ENCODE measurements at places on chromosomes 3 and 15.
A peak's percentile ranks its signal among the peaks of the same experiment; 100 is the strongest.

GRCh38 chr15:48370460-48370859 lies 39.2 kb downstream of the DUT start:
- peak; percentile 62 for DNase-seq

DNA sequence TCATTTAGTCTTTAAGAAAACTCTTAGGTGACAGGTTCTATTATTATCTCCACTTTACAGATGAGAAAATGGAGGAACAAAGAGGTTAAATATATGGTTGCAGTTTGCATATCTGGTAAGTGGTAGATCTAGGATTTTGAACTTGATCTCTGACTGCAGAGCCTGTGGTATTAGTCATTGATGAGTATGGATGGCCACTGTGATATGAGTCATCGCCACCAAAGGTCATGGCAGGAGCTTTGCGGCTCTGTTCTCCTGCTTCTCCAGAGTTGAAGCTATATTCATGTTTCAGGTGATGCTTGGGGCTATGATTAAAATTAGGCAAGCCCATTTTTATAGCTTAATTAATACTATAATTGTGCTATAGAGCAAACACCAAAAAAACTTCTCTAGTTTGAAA lies 306.2 kb upstream of the DPPA4 start:
- DNase-seq = no peak

GRCh38 chr3:113747283-113748046 lies 630 bp downstream of the ATP6V1A start:
- DNase-seq = no peak

DNA sequence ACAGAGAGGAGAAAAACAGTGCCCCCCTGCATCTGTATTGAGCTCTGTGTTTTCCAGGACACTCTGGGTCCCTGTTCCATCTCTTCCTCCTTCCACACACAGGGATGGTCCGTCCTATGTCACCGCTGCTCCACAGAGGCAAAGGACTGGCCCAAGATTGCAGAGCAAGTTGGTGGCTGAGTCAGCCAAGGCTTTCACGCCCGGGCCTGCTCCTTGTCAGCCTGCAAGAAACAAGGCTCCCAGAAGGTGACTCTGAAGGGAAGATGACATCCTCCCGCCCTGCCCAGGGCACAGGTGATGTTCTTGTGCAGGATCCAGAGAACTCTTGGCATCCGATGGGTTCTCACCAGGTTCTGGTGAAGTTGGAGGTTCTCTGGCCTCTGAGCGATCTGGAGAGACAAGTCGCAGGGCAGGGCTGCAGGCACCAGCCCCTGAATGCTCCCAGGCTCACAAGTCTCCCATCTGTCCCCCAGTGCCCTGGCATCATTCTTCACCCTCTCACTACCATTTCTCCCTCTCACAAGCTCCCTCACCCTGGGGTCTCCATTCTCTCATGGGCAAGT lies 138.6 kb downstream of the MEGF11 start:
- DNase-seq = no peak

- peak; percentile 11 for DNase-seq
Measured at GRCh38 chr3:195834675-195835583, 23.2 kb upstream of the MUC4 start.

DNA sequence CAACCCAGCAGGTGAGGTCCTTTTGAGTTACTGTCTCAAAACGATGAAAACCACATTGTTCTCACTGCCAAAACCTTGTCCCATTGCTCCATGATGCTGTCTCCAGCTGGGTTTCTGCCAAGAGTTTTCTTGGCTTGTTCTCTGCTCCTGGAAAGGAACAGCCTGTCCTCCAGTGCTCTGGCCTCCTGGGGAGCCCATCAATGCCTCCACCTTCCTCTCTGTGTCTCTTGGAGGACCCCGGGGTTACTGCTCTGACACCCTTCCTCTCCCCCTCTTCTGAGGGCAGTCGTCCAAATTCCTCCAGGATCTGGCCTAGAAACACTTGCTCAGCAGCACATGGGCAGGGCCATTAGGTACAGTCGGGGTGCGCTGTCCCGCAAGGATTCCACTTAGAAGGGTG lies 63.9 kb upstream of the RGMA start:
- DNase-seq = peak; percentile 76

DNA sequence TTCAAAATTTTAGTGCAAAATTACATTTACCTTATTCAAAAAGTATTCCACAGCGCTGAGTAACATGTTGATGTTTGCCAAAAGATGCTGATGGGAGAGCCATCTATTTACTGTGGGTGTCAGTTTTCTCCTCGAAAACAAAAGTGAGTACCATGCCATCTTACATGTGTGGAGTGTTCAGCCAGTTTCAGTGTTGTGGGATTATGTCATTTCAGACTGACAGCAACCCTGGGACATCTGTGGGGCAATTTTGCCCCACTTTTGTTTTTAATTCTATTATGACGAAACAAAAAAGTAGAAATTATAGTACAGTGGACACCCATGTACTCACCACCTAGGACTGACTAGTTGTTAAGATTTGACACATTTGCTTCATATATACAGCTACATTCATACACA lies 19.6 kb downstream of the SLCO3A1 start:
- no peak for DNase-seq

GRCh38 chr3:73828348-73828747 lies 203.6 kb upstream of the PDZRN3 start:
- DNase-seq = no peak

GRCh38 chr15:73424506-73424905 lies 18.5 kb upstream of the REC114 start:
- no peak for DNase-seq

- DNase-seq = no peak
Measured at GRCh38 chr3:151774910-151775309, 39.0 kb upstream of the AADAC start.

- no peak for DNase-seq
Measured at GRCh38 chr3:115808244-115808643, 184.9 kb downstream of the GAP43 start.

- DNase-seq = no peak
Measured at GRCh38 chr15:70079888-70080287, 17.8 kb downstream of the TLE3 start.

GRCh38 chr3:121651684-121652083 lies 9.0 kb downstream of the HCLS1 start:
- no peak for DNase-seq

- no peak for DNase-seq
Measured at GRCh38 chr3:108590460-108590859, 938 bp downstream of the DZIP3 start.

- DNase-seq = peak; percentile 56
Measured at GRCh38 chr3:121660356-121661171, at the start of gene HCLS1. HCLS1 (minus strand) TSS chr3:121660903; CDS start chr3:121658347, 2,556 bp downstream.

GRCh38 chr3:149384911-149385321 lies 7.5 kb upstream of the TM4SF1 start:
- no peak for DNase-seq

- DNase-seq = no peak
Measured at GRCh38 chr3:56781762-56782161, 20.0 kb downstream of the ARHGEF3 start.

- DNase-seq = peak; percentile 62
Measured at GRCh38 chr3:122974764-122975162, 52.8 kb downstream of the SEMA5B start.

GRCh38 chr3:62151591-62151990 lies 221.8 kb downstream of the FEZF2 start:
- DNase-seq = no peak

GRCh38 chr3:122183521-122183892 lies at the start of gene CASR:
CASR (plus strand) TSS chr3:122183668; CDS start chr3:122254190, 70,522 bp downstream.
- no peak for DNase-seq

- DNase-seq = no peak
Measured at GRCh38 chr15:74723754-74724334, 1.5 kb downstream of the CYP1A1 start.

DNA sequence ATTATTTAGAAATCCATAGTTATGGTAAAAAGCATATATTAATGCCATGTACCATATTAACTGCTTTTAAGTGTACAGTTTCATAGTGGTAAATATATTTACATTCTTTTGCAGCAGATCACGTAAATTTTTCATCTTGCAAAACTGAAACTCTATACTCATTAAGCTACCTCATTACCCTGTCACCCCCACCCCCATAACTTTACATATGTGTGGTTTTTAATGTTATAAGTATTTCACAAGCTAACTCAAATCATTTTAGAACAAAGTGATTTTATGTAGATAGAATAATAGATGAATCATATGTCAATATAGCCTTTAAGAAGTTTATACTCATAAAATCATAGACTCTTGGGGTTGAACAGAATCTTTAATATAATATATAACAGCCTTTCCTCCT lies 7.1 kb upstream of the TP63 start:
- DNase-seq = no peak

DNA sequence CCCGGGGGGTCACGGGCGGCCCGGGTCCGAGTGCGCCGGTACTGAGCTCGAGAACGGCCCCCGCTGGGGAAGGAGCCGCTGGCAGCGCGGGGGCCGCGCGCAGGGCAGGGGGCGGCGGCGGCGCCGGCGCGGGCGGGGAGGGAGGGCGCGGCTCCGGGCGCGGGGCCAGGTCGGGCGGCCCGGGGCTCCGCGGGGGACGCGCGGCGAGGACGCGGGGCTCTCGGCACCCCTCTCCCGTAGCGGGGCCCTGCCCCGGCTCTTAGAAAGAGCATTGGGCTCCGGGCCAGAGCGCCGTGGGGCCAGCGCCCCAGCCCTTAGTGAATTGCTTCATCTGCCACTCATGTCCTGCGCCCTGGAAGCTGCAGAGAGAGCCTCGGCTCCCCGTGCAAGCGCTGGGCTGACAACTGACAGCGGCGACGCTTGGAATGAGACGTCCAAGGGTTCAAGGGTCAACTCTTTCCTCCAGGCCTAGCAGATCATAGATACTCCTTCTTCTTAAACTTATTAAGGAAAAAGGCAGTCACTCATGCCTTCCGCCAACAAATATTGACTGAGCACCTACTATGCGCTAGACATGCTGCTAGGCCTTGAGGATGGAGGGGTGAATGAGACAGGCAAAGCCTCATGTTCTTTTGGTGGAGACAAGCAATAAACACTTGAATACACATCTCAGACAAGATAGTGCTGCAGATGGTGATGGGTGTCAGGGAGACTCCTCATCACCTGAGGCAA lies 140.8 kb downstream of the SMAD6 start:
- peak; percentile 78 for DNase-seq

- no peak for DNase-seq
Measured at GRCh38 chr3:156323466-156323865, 203.1 kb downstream of the KCNAB1 start.
